ENCODE measurements at places on chromosomes 2 and 18.
A peak's percentile ranks its signal among the peaks of the same experiment; 100 is the strongest.

DNA sequence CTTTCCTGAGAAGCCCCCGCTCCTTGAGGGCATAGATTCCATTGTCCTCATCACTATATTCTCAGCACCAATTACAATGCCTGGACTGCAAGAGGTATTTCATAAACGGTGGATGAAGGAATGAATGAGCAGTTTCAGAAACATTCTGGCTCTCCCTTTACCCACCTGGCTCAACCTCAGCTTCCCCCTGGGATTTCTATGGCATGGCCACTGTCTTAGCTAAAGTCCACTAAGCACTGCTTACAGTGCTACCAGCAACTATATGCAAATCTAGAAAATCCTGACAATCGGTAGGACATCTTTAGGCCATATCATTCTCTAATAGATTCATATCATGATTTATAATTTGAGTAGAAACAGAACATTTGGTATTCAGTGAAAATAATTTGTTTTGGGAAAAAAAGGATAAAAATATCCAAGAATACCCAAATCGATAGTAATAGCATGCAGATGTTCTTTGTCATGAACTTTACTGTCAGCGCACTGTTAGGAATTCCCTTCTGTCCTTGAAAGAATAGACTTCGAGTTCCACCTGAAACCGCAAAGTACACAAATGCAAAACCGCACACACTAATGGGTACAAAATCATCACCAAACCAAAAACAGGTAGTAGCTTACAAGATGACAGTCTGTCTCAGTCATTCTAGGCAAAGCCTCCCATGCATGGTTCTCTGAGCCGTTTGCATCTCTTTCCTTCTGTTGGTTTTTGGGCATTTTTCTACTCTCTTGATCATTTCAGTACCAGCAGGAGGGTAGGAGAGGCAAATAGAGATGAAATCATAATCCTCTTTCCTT, 303.6 kb upstream of the ID2 start:
- DNase-seq = no peak

GRCh38 chr2:225041207-225041850, 939 bp downstream of the DOCK10 start:
- no peak for DNase-seq

DNA sequence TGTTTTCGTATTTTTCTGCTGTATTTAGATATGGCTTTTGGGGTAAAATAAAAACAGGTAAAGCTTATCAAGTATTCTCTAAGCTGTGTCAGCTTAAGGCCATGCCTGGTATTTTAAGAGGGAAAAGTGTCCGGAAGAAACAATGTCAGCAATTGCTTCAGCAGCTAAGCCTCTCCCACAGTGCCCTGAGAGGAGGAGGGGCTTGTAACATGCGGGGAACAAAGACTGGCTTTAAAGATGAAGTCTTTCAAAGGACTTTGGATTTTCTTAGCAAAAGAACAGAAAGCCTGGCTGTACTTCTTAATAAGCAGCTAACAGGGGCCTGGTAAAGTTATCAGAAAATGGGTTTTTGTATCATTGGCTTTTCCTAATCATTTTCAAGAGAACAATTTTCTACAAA, 102.8 kb downstream of the PXDN start:
- DNase-seq = no peak

DNA sequence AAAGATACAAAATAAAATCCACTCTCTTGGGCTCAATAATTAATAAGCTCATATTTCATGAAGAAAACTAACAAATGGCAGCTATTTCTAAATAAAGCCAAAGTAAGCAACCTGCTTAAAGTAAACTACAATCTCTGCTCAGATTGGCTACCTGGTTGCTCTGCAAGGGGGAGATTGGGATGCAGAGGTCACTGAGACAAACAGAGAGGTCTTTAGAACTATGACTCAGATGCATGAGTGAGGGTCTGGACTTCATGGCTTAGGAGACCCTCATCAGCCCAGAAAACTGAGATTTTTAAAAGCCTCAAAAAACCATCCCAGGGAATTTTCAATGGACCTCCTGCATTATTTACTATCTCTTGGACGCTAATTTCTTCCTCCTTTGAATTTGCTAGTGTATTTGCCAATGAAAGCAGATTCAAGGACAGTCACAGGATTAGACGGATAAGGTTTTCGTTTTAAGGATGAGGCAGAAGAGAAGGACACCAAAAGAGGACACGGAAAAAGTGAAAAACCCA, 17.4 kb downstream of the CYTIP start:
- no peak for DNase-seq

DNA sequence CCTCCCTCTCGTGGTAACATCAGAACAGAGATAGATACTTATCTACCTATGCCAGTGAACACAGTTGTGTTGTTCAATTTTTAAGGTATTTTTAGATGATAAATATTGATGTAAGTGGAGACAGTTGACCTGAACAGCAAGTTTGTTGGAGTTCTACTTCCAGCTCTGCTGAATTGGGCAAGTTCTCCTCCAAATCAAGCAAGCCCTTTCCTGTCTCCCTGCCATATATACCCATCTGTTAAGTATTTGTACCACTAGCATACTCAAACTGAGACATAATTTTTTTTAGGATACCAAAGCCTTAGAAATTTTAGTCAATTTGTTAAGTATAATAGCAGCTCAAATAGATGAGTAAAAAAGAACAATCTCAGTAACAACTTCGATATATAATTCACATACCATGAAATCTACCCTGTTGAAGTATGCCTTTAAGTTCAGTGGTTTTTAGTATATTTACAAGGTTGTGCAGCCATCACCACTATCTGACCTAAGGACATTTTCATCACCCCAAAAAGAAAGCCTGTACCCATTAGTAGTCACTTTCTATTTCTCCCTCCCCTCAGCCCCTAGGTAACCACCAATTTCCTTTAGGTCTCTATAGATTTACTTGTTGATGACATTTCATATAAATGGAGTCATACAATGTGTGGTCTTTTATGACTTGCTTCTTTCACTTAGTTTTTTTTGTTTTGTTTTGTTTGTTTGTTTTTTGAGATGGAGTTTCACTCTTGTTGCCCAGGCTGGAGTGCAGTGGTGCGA, 61.8 kb downstream of the COX7A2L start:
- no peak for DNase-seq

- no peak for DNase-seq
These were observed 210.1 kb downstream of the AGPS start for GRCh38 chr2:177602611-177603164.

- DNase-seq = no peak
These were observed 71.5 kb upstream of the DSG1 start for GRCh38 chr18:31246460-31246859.

- no peak for DNase-seq
These were observed 101.0 kb upstream of the RNF152 start for GRCh38 chr18:61993831-61994230.

GRCh38 chr2:153622285-153622684, 143.7 kb upstream of the RPRM start:
- no peak for DNase-seq

GRCh38 chr2:126886211-126886915, 12.3 kb upstream of the TEX51 start:
- peak; percentile 90 for DNase-seq

- no peak for DNase-seq
These were observed 153.8 kb upstream of the SLC39A10 start for GRCh38 chr2:195503208-195503607.

GRCh38 chr2:240581811-240582210, 4.7 kb upstream of the CAPN10 start:
- DNase-seq = no peak

- DNase-seq = peak; percentile 75
These were observed 3.0 kb upstream of the OSBPL1A start for GRCh38 chr18:24400587-24400986.

GRCh38 chr2:236464140-236464539, 105.5 kb upstream of the ACKR3 start:
- no peak for DNase-seq

- DNase-seq = no peak
These were observed 99.0 kb downstream of the CPO start for GRCh38 chr2:207038299-207038698.
